ENCODE measurements at places on chromosomes 3 and 15.

- DNase-seq: no peak
Measured at GRCh38 chr3:101778385-101779046, 495 bp upstream of the NXPE3 start.

DNA sequence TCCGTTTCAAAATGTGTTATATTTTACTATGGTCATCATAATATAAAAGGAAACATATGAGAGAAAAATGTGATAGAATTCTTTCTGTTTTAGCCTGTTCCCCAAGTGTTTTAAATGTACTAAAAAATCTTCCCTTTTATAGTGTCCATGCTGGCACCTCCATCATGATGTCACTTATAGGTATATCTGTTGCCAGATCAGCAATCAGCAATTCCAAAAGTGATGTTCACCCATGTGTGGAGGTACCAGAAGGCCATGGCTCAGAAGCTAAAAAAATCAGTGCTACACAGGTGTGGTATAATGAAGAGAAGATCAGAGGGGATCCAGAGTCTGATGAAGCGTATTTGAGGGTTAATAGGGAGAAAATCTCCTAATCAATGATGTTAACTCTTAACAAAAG lies 1.1 kb upstream of the GPR15 start:
- DNase-seq: no peak

GRCh38 chr3:142943349-142943748 lies 20.1 kb downstream of the PAQR9 start:
- no peak for DNase-seq

DNA sequence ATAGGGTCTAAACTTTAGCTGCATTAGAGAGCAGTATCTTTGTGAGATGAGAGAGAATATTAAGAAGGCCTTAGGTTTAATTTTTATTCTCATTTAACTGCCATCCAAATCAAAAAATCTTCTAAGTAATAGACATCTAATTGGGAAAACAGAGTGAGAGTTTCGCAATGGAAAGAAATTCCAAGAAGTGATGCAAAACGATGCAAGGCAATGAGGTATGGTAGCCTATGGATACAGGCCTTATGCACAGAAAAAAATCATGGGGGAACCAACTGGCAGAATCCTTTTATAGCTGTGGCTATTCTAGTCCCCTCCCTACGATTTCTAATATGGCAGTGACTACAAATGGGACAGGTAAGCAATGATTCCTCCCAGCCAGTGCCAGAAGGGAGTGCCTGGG lies 225.9 kb downstream of the GREM1 start:
- DNase-seq: no peak

GRCh38 chr15:39140060-39140604 lies 440.7 kb upstream of the THBS1 start:
- no peak for DNase-seq

DNA sequence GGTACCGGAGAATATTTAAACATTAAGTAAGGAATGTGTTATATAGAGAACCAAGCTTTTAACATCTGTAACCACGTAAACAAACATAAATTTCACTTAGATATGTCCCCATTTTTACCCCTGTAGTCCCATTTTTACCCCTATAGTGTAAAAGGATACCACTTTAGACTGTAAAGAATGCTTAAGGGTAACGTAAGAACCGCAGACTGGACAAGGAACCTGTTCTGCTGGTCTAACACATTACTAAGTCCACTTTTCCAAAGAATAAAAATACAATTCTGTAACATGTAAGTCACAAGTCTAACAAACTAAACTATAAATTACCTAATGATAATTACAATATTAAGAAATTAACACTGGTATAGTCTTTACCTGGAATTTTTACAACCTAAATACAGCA lies 2.9 kb downstream of the SLC12A6 start:
- no peak for DNase-seq

DNA sequence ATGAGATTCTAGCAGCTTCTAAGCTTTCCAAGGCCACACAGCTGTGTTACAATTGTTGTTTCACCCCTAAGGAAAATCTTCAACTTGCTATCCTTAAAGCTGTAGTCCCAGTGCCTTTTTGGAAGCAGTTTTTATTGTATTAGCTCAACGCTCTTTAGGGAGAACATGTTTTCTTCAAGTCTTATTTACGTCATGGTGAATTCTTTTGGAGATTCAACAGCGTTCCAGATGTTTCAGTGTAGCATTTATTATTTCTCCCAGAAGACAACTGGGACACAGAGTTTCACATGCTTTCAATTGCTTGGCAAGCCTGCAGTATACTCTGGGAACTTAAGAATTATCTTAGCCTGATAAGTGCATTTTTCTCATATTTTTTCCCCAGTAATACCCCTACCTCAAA lies 888.3 kb downstream of the PLOD2 start:
- DNase-seq: no peak

DNA sequence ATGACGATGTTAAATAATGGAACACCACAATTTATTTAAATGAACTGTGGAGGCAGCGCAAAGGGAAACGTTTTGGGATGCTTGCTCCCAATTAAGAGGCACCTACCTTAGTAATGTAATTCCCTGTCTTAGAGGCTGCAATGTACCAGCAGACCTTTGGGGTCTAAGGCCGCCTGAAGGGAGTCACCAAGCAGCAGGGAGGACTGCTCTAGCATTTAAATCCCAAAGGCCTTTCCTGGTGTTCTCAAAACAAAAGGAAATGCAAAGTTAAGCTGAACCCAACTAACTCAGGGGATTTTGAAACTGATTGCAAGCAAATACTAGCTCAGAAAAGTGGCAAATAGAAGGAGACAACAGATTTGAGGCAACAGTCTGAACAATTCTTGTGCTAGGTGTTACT lies 510.8 kb downstream of the GABRG3 start:
- no peak for DNase-seq

DNA sequence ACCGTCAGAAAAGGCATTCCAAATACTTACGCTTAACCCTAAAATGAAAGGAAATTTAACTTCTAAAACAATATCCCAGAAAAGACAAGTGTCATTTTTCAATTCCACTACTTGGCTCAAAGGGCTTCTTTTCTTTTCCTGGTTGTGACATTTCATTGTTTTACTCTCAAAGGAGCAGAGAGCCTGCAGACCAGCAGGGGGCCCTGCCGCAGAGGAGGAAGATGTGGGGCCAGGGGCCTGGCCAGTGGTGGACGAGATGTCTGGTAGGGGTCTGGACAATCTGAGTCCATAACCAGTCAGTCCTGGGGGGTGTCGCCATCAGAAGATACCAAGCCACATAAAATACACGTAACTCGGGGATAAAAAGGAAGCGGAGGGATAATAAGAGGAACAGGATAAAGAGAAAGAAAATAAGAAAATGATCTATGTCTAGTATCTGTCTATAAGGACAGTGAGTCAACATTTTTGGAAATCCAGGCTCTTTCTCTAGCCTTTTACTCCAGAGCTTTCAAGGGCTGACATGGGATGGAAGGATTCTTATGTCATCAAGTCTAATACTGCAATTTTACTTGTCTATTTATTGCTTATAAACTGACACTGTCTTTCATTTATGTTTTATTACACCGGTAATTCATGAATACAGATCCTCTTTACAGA lies 54.2 kb upstream of the ARHGEF3 start:
- no peak for DNase-seq

GRCh38 chr3:52596658-52597265 lies 60.4 kb downstream of the UQCC5 start:
- DNase-seq: no peak

- no peak for DNase-seq
Measured at GRCh38 chr3:190585805-190586630, 72.1 kb downstream of the IL1RAP start.

GRCh38 chr15:40055576-40056293 lies 16.8 kb upstream of the SRP14 start:
- no peak for DNase-seq

- DNase-seq: no peak
Measured at GRCh38 chr3:186427627-186428281, 65.7 kb upstream of the DGKG start.

DNA sequence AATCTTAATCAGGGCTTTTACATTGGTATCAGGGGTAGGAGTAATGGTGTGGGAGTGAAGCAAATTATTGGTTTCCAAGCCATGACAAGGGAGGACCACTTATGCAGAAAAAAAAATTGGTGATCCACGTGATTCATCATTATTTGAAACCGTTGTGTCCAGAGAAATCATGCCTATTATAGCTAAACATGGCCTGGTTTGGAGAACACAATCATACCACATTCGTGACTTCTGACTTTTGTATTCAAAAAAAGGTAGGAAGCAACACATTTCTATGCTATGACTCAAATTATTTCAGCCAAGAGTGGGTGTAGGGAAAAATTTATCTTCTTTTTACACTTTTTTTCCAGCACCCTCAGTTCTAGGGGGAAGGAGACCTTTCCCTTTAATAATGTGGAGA lies 924.3 kb upstream of the GBE1 start:
- no peak for DNase-seq
